Activated CD4-positive, alpha-beta T cell treated with anti-CD3 and anti-CD28 coated beads, Interleukin-2, amount 50 U/mL, for 16 hours (primary cell): ENCODE measurements at places on chromosomes 4 and X.

DNA sequence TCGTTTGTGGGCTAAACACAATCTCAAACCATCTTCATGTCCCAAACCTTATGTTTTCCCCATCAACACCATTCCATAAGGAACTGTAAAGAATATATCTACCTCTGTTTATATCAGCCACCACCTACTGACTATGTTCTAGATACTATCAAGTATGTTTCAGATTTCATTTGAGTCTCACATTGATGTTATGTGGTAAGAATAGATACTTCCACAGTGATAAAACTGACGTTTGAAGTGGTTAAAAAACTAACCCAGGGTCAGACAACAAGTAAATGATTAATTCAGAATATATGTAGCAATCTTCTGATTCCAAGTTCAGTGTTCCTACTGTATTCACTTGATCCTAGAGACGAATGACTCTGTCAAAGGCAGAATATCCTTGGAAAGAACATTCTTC is 156.8 kb upstream of the RASGEF1B start:
- no peak for DNase-seq

- DNase-seq, result no peak
Observed at GRCh38 chrX:122046815-122047214, 999.4 kb downstream of the GLUD2 start.

- no peak for DNase-seq
Observed at GRCh38 chr4:28744066-28744465, 1883.4 kb downstream of the STIM2 start.

GRCh38 chr4:68732653-68733466 is 62.4 kb upstream of the UGT2B15 start:
- no peak for DNase-seq
